ENCODE measurements at places on chromosomes 7 and 10.

- peak; percentile 70 for DNase-seq
Observed at GRCh38 chr10:86594535-86594934, 59.8 kb upstream of the OPN4 start.

DNA sequence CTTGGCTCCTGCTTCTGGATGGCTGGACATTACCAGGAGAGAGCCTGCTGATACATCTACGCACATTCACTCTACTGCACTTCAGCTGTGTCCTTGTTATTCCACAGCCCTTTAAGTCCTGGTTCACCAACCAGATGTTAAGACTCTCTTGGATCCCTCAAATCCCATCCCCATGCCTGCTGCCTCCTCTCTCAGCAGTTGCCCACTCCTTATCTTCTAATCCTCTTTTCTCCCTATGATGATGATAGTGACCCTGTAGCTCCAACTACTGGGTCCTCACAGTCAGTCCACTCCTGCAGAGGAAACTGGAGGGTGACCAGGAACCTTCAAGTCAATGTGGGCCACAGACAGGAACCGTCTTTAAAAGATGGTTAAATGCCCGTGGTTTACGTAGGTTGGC lies 96.3 kb upstream of the PDCD4 start:
- no peak for DNase-seq

DNA sequence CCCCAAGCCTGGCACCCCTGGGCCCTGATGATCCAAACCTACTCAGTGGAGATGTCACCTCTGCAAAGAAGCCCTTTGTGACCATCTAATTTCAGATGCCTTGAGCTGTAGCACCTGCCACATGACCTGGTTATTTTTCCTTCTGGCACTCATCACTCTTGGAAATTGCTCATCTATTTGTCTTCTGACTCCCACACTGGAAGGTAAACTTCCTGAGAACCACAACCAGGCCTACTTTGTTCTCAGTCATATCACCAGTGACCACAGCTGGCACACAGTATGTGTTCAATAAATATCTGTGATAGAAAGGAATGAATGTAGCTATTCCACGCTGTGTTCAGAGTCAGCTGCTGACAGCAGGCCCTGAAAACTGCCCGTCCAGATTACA lies 97.1 kb downstream of the SH3PXD2A start:
- DNase-seq, result no peak

DNA sequence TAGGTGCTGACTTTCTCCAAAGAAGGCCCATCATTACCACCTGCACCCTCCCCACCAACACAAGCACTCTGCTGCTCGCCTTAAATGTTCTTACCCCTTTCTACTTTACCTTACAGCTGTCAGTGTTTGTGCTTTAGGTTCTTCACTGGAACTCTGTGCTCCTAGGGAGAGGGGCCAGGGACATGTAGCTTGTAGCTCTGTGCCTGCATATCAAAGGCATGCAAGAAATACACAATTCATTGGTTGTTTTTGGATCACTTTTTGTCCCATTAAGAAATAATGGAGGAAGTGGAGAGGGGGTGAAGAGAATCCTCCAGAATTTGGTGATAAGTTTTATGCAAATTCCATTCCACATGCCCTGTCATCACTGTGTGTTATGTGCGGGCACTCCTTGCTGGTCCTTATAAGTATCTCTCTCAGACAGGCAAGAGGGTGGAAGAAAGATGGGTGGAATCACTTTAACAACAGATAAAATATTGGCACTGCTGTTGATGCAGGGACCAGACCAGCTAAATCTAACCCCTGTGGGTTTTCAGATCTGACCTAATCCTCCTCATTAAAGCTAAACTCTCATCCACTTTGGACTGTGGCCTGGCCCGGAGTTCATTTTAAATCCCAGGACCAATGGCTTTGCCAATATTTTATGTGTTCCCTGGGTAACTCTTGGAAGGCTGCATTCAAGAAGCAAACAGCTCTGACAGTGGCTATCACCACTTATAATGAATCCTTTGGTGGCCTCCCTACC lies 375.8 kb upstream of the NFE2L3 start:
- no peak for DNase-seq

DNA sequence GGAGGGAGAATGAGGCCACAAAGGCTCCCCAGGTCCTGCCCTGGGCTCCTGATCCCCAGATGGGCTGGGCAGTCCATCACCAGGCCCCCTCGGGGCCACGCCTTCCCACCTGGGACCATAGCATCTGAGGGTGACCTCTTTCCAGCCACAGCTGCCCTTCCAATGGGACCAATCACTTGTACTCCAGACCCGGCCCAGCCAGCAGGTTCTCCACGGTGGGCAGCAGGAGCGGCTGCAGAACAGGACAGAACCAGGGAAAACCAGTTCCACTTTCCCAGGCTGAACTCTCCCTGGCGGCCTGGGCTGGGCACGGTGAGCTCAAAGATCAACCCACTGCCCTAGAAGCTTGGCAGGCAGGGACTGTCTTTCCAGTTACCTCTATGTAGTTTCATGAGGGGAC lies 257.6 kb downstream of the MAD1L1 start:
- no peak for DNase-seq

DNA sequence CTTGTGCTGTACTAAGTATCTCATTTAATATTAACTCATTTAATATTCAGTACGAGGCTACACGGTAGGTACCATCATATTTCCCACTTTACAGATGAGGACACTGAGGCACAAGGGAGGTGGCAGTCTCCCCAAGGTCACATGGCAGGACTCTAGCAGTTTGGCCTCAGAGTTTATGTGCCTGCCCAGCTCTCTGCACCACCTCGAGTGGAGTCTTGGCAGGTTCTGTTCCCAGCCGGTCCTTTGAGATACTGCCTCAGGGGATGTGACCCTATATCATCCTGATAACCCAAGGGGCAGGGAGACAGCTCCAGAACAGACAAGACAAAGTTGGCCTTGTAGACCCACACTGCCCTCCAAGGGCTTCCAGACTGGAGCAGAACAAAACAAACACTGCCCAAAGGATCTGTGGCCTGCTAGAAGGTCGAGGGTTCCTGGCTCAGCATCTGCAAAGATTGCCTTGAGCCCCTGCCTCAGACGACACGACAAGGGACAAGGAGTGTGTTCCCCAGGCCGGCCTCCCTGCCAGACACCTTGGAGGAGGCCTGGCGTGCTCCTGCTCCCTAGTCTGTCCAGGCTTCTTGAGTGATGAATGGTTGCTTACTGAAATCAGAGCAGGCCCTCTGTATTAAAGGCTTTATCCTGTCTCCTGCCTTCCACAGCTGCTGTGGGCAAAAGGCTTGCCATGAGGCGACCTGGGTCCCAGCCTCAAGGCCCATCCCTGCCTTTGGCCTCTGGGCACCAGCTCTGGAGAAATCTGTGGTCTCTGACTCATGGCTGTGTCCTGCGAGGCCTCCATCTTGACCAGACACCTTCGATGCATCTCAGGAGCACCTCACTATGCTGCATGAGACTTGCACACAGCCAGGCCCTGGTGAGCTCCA lies 3.9 kb upstream of the PWWP2B start:
- DNase-seq, result peak; percentile 72

DNA sequence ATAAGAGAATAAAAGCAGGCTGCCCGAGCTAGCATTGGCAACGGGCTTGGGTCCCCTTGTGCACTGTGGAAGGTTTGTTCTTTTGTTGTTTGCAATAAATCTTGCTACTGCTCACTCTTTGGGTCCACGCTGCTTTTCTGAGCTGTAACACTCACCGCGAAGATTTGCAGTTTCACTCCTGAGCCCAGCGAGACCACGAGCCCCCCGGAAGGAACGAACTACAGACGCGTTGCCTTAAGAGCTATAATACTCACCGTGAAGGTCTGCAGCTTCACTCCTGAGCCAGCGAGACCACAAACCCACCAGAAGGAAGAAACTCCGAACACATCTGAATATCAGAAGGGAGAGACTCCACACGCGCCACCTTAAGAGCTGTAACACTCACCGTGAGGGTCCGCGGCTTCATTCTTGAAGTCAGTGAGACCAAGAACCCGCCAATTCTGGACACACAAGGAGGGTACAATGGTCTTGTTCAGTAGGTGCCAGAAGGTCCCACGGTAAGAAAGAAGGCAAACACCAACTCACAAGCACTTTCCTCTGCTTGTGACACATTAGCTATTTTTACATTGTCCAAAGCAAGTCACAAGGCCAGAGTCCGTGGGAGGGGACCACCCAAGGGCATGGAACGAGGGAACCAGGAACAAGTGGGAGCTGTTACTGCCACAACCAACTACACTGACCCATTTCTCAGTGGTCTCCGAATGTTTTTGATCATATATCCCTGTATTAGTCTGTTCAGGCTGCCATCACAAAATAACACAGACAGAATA lies 29.2 kb upstream of the CACUL1 start:
- no peak for DNase-seq

DNA sequence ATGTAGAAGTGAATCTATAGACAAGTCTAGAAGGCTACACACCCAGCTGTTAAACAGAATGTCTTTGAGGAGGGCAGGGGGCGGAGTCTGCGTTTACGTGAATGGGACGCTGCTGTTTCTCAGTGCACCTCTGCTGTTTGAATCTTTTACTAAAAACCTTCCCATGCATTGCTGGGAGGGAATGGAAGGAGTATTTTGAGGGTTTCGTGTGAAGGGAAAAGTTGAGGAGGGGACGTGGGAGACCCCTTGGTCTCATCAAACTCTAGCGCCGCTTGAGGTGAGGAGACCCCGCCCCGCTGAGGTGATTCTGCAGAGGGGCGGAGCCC lies 492 bp upstream of the VCL start:
- DNase-seq, result no peak

- DNase-seq, result no peak
Observed at GRCh38 chr7:3371601-3372000, 70.5 kb downstream of the SDK1 start.

DNA sequence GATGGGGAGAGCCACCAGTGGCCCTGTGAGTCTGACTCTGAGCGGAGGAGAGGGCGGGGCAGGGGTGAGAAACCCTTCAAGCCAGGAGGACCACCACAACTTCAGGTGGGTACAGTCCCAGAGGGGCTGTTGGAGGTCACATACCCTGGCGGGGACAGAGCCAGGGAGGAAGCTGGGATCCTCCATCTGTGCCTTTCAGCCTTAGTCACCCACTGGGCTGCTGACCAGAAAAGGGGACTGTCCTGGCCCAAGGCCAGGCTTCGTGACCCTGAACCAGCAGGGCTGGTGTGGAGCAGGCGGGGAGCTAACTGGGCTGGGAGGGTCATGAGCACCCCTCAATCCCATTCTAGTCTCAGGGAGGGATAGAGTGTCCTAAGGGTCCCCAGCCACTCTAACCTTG lies 1.5 kb upstream of the CALHM3 start:
- peak; percentile 75 for DNase-seq

DNA sequence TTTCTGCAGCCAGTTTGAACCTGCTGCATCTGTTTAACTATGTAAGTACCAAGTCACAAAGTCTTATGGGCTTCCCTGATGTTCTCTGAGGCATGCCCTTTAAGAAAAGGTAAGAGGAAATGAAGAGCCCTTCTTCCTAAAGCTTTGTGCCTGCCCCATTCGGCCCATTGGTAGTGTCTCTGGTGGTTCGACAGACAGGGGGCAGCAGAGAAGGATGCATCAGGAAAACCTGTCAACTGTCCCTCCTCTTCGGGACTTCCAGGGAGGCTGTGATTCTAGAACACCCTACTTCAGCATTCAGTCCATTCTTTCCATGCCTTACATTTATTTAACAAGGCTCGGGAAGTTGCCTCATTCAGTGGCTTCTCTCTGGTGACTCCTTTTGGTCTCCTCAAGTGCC lies 1.9 kb upstream of the SFRP4 start:
- DNase-seq, result no peak

GRCh38 chr10:126904818-126905701 lies at the start of gene DOCK1:
DOCK1 (plus strand) TSS chr10:126905428; CDS start chr10:126905518, 90 bp downstream.
- peak; percentile 89 for DNase-seq

DNA sequence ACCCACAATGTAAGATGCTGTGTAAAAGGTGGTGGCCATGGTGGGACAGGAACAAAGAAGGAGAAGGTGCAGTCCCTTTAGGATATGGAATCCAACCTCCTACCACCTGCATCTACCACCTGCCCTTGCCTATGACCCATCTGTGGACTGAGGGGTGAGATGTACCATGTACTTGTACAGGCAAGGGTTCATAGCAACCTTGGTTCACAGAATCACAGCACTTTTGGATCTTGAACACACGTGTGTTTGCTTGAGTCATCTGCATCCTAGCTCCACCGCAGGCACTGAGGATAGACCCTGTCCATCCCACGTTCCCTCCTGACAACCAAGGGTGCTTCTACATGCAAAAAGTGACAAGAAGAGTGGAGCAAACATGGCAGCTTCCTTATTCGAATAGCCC lies 162.3 kb downstream of the GFRA1 start:
- no peak for DNase-seq

GRCh38 chr10:21498986-21499385 lies 26.5 kb downstream of the SKIDA1 start:
- DNase-seq, result no peak

DNA sequence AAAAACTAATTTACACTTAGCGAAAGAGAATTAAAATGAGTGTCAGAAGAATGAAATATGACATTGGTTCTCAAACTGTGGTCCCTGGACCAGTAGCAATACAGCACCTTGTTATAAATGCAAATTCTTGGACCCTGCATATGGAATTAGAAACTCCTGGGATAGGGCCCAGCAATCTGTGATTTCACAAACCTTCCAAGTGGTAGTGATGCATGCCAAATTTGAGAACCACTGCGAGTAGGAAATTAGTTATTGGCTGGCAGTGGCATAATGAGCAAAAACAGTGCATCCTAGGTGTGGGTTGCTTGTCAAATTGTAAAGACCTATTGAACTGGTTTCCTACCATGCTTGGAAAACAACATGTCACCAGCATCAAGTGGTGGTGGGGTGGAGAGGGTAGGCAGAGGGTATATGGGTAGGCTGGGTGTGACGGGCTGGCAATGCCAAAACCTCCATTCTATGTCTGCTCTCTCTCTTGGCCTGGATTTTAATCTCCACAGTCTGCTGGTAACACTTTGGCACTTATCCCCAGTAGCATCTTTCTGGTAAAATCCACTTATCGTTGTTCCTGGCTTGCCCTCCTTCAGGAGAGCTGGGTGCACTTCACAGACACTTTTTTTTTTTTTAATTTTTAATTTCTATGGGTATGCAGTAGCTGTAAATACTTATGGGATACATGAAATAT lies 50.0 kb downstream of the ZNF22 start:
- no peak for DNase-seq

DNA sequence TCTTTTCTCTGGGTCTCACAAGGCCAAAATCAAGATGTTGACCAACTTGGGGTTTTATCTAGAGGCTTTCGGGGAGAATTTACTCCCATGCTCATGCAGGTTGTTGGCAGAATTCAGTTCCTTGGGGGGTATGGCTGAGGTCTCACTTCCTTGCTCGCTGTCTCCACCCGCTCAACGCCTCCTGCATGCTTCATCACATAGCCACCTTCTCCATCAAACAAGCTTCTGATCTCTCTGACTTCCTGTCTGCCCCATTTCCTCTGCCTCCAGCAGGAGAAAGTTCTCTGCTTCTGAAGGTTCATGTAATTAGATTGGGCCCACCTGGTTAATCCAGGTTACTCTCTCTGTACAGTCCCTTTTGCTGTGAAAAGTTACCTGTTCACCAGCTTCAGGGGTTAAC lies 179.1 kb upstream of the FZD1 start:
- DNase-seq, result no peak

GRCh38 chr10:79375321-79376077 lies 28.2 kb downstream of the PPIF start:
- peak; percentile 27 for DNase-seq

GRCh38 chr10:30227481-30227880 lies 121.6 kb downstream of the MTPAP start:
- no peak for DNase-seq

- peak; percentile 73 for DNase-seq
Observed at GRCh38 chr7:130721486-130722277, 12.3 kb downstream of the KLF14 start.

- no peak for DNase-seq
Observed at GRCh38 chr7:85528581-85528980, 341.7 kb upstream of the SEMA3D start.

- no peak for DNase-seq
Observed at GRCh38 chr10:68526634-68527307, 552 bp downstream of the SLC25A16 start.

All from AG08395 (cell line).